AG04449 (cell line): ENCODE measurements at places on chromosomes 4 and X.

DNA sequence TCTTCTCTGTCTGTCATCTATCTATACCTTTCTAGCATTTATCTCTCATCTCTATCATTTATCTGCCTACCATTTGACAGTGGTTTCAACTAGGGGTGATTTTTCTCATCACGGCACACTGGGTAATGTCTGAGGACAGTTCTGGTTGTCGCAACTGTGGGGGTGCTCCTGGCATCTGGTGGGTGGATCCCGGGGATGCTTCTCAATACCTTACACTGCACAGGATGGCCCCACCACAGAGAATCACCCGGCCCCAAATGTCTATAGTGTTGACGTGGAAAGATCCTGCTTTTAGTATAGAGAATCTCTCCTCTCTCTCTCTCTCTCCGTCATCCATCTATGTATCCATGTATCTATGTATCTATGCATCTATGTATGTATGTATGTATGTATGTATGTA is 7.2 kb downstream of the P2RY8 start:
- DNase-seq, result no peak

DNA sequence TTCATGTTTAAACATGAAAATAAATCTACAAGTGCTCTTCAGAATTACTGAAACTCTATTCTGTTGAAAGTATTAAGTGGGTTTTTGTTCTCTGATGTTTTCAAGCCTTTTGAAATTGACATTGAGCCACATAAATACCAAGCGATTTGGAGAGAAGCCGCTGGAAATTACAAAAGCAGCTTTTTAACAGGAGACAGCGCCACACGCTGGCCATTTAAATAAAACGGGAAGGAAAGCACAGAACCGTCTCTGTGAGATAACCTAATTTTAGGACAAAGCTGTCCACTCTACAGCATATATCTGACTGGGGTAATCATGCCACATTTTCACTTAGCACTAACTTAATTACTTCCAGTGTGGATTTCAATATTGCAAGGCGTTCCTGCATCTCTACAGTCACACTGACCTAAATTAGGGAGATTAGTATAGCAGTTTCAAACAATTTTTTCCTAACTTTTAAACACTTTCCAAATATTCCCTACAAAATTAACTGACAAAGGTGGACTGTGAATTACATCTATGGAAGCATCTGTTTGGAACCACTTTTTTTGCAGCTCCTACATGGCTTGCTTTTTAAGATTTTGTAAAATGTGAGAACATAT is 6.8 kb upstream of the ANOS1 start:
- DNase-seq, result no peak

DNA sequence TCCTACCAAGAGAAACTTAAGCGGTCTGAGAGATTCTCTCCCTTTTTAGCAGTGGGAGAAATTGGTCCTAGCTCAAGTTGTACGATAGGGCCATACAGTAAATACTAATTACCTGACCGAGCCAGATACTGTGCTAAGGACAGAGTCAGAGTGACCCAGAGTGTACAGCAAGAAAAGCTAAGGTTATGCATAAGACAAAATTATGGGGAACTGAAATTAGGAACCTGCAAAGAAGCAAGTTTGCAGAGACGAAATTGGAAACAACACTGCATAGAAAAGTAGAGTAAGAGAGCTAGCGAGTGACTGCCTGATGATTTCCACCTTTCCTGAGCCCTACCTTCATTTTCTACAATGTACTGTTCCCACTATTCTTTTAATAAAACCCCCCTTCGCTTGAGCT is 278.1 kb downstream of the NKX6-1 start:
- no peak for DNase-seq

DNA sequence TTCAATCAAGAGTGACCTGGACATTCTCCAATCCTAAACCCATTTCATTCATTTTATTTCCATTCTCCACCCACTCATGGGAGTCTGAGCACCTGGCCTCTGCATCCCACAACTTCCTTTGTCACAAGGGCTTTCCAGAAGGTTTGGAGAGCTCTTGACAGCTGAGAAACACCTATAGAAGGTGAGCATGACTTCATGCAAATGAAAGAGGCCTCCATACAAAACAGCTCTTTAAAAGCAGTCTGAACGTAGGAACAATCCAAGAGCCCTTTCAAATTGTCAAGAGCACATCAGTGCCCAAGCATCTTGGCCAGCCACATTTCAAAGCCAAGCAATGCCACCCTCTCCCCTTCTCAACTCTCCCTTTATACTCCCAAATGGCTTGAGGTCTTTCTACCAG is 74.9 kb upstream of the RAP2C start:
- no peak for DNase-seq

DNA sequence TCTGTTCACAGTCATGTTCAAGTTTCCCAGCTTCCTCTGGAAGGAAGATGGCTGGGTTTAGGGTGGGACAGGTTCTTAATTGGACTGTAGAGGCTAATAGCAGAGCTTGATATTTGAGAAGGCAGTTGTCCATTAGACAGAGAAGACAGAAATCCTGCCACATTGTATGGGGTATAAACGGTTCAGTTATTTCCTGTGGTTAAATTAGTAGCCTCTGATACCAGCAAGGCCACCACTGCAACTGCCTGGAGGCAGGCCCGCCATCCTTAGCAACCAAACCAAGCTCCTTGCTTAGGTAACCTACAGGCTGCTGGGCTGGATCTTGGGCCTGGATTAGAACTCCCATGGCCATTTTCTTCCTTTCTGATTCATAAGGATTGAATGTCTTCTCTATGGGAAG is 1367.0 kb downstream of the PCDH7 start:
- no peak for DNase-seq

DNA sequence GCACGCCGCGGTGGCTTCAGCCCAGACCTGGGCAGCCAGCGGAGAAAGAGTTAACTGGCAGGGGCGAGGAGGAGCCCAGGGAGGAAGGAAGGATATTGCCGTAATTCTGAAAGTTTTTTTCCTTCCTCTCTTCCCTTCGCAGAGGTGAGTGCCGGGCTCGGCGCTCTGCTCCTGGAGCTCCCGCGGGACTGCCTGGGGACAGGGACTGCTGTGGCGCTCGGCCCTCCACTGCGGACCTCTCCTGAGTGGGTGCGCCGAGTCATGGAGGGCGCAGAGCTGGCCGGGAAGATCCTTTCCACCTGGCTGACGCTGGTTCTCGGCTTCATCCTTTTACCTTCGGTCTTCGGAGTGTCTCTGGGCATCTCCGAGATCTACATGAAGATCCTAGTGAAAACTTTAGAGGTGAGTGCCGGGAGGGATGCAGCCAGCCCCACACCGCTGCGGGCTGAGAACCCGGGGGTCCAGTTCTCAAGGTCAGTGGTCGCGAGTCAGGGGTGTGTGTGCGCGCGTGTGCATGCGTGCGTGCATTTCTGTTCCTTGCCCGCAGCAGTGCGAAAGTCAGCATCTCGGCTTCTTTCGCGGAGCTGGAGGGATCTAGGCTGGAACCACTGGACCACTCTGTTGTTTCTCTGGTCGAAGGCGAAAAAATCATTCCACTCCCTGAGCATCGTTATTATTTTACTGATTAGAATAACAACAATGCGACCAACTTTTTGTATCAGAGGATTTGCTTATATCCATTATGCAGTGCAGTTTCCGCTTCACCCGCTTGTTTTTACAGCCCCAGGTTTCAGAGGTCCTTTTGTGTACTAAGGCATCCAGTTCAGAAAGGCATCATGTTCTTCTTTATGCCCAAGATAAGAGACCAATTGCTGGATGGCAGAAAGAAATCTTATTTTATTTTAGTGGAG is 709 bp downstream of the GPAT3 start:
- DNase-seq, result no peak

DNA sequence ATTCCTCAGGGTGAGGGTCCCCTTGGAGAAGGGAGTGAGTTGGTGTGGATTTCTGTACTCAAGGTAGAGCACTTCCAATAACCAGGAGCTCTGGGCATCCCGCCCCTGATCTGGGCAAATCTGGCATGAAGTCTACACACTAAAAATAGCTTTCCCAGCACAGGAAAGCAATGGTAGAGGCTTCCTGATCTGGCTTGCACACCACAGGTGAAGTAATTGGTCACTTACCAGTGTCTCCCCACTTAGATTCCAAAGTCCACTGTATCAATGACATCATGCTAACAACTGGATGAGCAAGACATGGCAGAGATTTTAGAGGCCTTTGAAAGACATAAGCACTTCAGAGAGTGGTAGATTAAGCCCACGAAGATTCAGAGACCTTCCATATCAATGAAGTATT is 17.8 kb upstream of the IDS start:
- no peak for DNase-seq

DNA sequence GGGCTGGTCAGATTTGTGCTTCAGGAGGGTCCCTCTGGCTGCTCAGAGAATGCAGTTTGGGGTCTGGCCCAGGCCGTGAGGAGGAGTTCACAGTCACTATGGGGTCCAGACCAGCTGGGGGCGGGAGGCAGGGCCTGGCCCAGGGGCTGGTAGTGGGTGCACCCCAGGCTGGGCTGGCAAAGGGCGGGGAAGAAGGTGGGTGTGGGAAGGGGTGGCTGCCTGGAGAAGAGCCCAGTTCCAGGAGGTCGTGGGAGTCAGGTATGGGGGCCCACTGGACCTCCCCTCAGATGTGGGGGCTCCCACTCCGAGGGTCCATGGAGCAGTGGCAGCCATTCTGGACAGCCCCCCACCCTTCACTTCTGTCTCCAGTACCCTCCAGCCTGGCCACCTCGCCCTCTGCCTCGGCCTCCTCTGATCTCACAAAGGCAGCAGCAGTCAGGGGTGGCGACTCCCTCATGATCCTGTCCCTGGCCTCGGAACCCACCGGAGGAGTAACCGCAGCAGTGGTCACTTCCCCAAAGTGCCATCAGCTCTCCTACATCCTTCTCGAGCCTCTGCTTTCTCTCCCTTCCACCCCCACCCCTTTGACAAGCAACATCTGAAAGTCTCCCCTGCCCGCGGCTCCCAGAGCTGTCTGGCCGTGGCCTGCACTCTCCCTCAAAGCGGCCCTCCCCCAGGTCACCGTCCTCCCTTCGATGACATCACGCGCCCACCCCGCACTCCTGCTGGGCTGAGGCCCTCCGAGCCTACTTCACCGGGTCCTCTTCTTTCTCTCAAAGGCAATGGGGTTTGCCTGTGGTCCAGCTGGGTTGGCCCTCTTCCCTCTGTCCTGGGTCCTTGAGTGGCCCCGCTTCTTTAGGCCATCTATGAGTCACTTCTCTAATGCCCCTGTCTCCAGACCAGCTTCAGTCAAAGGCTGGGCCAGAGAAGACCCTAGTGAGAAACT is 1.7 kb upstream of the SLC6A8 start:
- no peak for DNase-seq

GRCh38 chrX:96453139-96453538 is 231.5 kb upstream of the DIAPH2 start:
- DNase-seq, result no peak

DNA sequence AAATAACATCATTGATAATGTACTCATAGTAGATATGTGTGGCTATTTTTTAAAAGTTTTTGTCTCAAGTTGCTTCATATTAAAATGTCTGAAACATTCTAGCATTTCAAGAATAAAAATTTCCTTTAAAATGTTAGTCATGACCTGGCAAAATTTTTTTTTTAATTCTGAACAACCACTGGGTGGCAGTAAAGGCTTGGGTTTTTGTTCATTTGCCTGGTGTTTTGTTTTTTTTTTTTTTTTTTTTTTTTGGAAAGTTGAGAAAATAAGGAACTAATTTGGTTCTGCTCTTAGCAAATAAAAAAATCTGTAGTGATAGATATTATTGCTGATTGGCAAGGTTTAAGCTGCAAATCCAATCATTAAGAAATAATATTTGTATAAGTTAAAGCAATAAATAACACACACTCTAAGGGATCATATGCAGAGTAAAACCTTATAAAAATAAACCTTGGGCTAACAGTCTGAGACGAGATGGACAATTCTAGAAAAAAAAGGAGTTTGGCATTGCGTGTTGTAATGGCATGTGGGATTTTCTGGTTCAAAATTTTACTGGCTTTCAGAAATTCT is 81.4 kb downstream of the CEP44 start:
- DNase-seq, result no peak

DNA sequence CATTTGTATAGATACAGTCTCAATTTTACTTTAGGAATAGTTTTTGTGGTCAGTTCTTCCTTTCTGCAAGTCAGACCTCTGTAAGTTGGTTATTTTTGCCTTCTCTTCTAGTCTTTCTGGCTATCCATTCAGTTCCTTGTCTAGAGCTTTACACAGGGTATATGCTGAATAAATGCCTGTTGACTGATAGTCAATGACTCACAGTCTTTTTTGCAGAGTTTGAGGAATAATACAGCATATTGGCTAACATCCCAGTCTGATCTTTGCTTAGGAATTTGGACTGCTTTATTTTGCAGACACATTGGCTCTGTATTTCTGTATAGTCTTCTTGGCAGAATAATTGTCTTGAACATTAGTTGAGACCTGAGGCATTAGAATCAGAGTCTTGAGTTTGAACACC is 132.4 kb downstream of the MAGEC1 start:
- no peak for DNase-seq

GRCh38 chr4:93018806-93019205 is 715.0 kb downstream of the GRID2 start:
- DNase-seq, result no peak

- no peak for DNase-seq
Observed at GRCh38 chr4:109877400-109877799, 29.5 kb downstream of the LRIT3 start.

DNA sequence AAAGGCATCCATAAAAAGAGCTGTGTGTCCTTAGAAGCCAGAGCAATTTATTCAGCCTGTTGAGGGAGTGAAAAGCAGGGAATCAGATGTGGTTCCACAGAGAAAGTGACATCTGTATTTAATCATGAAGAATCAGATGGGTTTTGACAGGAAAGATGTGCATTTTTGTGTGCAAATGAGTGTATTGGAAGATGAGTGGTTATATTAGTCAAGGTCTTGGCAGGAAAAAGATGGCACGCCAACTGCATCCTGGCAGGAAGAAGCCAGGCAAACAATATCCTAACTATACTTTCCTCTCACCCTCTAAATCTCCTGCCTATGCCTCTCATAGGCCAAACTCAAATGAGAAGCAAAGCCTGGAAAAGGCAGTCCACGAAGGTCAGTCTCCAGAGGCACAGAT is 59.1 kb downstream of the SCFD2 start:
- peak; percentile 28 for DNase-seq

DNA sequence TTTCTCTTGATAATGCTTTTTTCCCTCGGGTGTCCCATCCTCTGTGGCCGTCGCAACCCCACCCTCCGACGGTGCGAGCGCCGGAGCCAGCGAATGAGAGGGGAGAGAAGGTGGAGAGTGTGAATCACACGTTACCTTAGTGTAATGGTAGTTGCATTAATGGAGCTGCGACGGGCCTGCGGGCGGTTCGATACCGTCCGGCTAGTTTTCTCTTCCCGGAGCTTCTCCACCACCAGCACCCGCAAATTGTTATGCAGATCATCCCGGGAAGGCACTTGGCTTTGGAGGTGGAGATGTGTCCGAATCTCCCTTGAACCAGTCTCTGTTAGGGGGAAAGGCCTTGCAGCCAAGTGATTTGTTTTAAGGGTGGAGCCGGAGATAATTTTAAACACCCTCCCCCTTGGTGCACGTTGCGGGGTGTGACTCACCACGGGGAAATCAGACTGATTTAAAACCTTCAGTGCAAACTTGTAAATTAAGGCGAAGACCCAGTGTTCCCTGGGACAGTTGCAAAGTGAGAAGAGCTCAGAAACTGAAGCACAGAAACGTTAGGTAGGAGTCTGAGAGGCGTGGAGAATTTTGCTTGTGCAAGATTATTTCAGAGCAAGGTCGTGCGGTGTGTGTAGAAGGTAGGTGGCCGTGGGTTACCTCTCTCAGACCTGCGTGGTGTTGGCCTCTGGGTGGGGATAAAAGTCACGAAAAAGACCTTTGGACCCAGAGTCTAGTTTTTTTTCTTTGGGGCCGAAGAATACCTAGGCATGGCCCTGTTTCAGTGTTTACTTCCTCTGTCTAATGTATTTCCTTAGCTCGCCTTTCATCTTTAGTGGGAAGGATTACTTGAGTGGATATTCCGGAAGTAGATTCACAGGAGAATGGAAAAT is 1.3 kb downstream of the AFF1 start:
- no peak for DNase-seq

- no peak for DNase-seq
Observed at GRCh38 chr4:12409507-12410190, 981.0 kb upstream of the HS3ST1 start.
